ENCODE measurements at places on chromosomes 3 and 15. TPM values are rescaled to one million over a fixed set of nuclear protein-coding genes. Genes with fewer than 3 reads are reported as not detected.

GRCh38 chr3:182028081-182028480, 316.4 kb downstream of the SOX2 start:
- DNase-seq, result no peak

- no peak for DNase-seq
Measured at GRCh38 chr15:71705151-71705550, 105.2 kb upstream of the NR2E3 start.

DNA sequence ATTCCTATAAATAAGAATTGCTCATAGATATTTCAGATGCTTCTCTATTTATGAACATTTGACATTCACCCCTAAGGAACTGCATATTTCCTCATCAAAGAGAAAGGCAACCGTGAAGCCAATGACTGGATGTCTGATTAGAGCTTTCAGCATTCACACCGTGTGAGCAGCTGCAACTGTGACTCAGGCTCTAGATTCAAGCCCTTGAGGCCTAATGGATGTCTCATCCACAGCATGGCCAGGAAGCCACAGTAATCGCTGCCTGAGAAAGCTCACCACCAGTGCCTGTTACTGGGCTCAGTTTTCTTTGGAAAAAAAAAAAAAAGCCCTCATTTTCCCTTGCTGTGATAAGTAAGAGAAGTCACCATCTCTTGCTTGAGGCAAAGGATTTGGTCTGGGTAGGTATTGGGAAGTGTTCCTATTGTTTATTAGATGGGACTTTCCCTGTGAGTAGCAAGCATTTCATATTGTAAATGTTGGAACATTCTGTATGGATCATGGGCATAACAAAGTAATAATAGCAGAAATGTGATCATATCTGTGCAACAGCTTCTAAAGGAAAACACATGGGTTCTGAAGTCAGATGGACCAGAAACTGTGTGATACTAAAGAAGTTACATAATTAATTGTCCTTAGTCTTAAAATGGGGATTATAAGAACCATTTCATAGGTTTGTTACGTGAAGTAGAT, 783.7 kb downstream of the AGBL1 start:
- no peak for DNase-seq

- DNase-seq, result no peak
Measured at GRCh38 chr3:39134305-39134704, 19.1 kb downstream of the CSRNP1 start.

- DNase-seq, result no peak
Measured at GRCh38 chr3:39870706-39871105, 61.3 kb downstream of the MYRIP start.

- no peak for DNase-seq
Measured at GRCh38 chr15:96342406-96343112, 12.1 kb downstream of the NR2F2 start.

GRCh38 chr3:38039101-38039898, at the start of gene DLEC1:
Gene DLEC1 (plus strand): TSS chr3:38039208. CDS start chr3:38039226, 18 bp downstream.
- DNase-seq, result no peak

- DNase-seq, result no peak
Measured at GRCh38 chr3:8348076-8348475, 153.5 kb upstream of the LMCD1 start.

GRCh38 chr3:32257641-32258438, 19.4 kb downstream of the CMTM8 start:
- no peak for DNase-seq

- DNase-seq, result no peak
Measured at GRCh38 chr15:66019368-66019767, 150.1 kb downstream of the RAB11A start.

DNA sequence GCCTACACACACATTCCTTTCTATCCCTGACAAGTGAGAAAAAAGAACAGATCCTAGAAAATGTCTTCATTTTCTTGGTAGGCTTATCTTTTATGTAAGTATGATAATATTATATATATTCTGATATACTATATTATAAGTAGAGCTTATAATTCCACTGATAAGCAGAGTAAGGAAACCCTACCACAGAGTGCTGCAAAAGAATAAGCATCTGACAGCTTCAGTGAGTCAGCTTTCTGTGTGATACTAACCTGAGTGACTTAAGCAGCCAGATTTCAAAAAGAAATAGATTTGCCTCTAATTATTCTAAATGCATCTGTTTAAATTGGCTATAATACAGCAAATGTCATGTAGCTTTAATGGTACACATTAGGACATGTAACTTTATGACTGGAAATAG, 656.0 kb downstream of the MCTP2 start:
- DNase-seq, result no peak

DNA sequence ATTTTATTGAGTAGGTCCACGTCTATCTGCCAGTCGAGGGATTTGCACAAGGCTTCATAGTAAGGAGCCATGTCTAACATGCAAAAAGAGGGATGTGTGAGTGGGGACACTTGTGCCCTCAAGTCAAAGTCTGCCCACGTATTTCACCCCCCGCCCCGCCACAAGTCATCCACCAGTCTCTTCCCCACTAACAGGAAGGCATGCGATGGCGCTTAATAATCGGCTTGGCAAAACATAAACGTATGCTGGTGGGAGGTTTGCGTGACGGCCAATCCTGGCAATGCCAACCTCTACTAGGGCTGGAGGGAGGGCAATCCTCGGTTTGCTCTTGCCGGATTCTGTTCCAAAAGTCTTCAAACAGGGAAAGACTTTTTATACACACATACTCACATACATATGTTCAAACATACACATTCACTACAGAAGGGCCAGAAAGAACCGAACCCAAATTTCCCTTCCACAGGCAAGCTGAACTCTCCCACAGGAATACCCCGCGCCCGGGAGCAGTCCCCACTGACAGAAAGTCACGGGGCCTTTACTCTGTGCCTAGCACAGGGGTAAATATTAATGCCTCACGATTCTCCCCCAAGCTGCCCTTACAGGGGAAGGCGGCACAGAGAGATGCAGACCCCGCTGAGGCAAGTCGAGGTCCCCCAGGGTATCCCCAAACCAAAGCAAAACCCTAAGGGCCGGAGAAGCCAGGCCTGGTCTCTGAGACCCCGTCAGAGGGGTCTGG, 675 bp downstream of the PSMD6 start:
- peak; percentile 3 for DNase-seq

DNA sequence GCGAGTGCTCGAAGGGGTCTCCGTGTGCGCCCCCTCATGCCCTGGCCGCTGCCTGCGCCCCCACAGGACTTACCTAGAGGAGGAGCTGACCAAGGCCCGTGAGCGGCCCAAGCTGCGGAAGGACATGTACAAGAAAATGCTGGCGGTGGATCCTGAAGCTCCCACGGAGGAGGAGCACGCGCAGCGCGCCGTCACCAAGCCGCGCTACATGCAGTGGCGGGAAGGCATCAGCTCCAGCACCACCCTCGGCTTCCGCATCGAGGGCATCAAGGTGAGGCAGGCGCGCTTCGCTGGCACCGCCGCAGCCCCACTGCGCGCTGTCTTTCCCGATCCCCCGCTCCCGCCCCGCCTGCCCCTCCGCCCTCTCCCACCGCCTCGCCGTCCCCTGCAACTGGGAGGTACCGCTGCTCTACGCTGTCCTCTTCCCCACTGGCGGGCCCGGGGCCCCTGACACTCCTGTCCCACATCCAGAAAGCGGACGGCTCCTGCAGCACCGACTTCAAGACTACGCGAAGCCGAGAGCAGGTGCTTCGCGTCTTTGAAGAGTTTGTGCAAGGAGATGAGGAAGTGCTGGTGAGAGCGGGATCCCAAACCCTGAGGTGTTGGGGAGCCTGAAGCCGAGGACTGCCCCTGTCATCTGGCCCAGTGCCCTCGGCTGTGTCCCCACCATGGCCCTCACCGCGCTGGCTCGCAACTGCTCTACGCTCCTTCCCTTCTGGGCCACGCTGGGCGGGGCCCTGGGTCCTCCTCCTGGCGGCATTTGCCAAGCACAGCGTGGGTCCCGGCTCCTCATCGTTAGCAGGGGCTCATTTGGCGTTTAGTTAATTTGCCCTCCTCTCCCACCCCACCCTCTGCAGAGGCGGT, 8.5 kb downstream of the ITPKA start:
- DNase-seq, result no peak

SLC35G2 gene
- 15.6 TPM for total RNA-seq

SAMMSON gene
- not detected for total RNA-seq

TM6SF1 gene
- 46.6 TPM for total RNA-seq

HDGFL3 gene
- total RNA-seq, result 86.5 TPM
